ENCODE measurements at places on chromosomes 12 and 14.

- ATAC-seq = no peak
These were observed 3.1 kb upstream of the WDR89 start for GRCh38 chr14:63644741-63645140.

DNA sequence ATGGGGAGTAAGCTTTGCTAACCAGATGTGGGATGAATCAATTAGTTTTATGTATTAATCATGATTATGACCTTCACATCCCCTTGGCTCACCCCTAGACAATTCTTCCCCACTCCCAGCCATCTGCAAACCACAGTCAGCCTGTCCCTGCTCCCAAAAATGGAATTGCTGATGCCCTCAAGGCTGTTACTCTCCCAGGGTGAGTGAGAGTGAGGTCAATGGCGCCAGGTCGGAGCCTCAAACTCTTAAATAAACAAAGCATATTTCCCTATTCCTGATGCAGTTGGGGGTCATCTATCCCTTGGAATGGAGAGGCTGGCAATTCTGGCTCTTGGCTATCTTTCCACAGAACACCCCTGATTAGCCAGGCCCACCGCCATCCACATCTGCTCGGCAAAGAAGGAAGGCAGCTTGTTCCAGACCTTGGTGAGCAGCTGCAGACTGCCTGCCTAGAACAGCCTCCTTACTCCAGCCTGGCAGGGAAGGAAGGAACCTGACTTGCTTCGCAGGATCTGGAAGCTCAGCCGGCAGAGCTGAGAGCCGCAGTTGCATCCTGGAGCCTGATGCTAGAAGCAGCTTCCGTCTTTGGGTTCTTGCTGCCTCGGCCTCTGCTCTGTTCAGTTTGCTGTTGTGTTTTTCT is 57.0 kb downstream of the SMUG1 start:
- no peak for ATAC-seq

DNA sequence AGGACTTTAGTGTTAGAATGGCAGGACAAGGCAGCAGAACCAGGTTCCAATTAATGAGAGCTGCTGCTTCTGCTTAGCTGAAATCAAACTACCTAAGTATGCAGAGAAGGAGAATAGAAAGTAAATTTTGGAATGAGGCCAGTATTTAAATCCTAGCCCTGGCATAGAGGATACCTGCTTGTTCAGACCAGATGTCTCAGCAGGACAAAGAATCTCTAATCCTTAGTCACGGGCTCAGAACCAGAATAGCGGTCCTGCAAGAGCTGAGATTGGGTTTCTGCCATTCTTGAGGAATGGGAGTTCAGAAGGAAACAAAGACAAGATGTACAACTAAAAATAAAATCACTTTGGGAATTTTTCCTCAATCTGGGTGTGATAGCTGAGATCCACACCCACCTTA is 550.8 kb upstream of the TMEM132C start:
- no peak for ATAC-seq

GRCh38 chr14:24606297-24606696 is 3.2 kb downstream of the GZMH start:
- ATAC-seq = no peak

DNA sequence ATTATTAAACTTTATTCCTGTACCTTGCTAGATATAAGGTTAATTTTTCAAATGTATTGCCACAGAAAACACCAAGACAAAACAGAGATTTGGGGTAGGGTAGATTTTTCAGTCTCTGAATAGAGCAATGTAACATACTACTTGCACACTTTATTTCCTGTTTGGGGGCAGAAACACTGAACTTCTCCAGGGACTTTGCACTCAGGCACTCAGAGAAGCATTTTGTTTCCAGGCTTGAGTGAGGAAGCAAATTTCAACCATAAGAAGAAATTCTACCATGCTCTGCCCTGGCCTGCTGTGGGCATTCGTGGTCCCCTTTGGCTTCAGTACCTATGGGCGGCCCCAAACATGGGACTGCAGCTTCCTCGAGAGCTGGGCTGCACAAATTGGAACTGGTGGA is 399.1 kb downstream of the DAD1 start:
- ATAC-seq = no peak

DNA sequence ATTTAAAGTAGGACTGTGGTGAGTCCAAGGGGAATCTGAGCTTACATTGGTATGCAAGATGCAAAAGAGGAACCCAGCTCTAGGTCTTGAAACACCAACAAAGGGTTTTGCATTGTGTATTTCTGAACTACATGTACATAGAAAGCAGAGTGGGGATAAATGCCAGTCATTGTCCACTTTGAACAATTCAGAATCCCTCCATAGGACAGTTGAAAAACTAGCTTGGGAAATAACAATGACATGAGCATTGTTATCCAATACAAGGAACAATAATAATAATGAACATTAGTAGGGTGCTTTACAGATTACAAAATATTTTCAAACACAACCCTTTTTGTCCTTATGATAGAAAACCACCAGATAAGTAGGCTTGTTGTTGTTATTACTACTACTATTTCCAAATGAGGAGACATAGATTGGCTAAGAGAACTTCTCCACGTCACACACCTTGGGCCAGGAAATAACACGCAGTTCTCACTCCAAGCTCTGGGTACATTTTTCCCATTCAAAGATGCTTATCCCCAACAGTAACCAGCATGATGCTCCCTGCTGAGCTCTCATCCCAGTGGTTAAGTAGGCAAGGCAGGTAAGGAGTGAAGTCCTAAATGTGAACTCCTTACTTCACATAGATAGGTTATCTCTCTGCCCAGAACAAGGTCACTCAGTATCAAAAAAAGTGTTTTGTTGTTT is 51.7 kb upstream of the RASSF8 start:
- no peak for ATAC-seq

DNA sequence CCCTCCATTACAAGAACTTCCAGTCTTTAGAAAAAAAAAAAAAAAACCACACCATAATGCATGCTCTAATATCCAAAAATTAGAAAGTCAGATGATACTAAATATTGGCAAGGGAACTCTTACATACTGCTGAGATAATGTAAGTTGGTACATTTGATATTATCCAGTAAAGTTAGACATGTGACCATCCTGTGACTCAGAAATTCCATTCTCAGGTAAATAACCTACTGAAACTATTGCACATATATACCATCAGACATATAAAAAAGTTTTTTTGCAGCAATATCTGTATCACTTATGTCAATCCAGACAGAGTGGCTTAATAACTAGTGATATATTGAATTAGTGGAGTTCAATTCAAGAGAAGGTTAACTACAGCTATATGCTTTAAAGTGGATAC is 63.5 kb downstream of the KITLG start:
- no peak for ATAC-seq

- ATAC-seq = no peak
These were observed 716 bp downstream of the TMEM179 start for GRCh38 chr14:104603711-104604401.

GRCh38 chr12:93191423-93191822 is 186.3 kb upstream of the NUDT4 start:
- ATAC-seq = no peak

- ATAC-seq = peak; percentile 63
These were observed 1076.7 kb downstream of the TMTC2 start for GRCh38 chr12:83763425-83763824.

- peak; percentile 45 for ATAC-seq
These were observed 29.1 kb upstream of the ADAM20 start for GRCh38 chr14:70563869-70564268.

- no peak for ATAC-seq
These were observed 22.8 kb downstream of the MMP17 start for GRCh38 chr12:131850856-131851559.

- ATAC-seq = no peak
These were observed 1.8 kb downstream of the PRORP start for GRCh38 chr14:35124127-35124526.

- ATAC-seq = no peak
These were observed 3.9 kb downstream of the MPHOSPH9 start for GRCh38 chr12:123229051-123229450.

GRCh38 chr14:44383636-44384035 is 123.4 kb downstream of the FSCB start:
- ATAC-seq = no peak

- ATAC-seq = no peak
These were observed 25.1 kb upstream of the ATP2B1 start for GRCh38 chr12:89733579-89734201.

GRCh38 chr12:77189458-77189857 is 124.1 kb upstream of the E2F7 start:
- ATAC-seq = no peak

- no peak for ATAC-seq
These were observed 12.4 kb downstream of the TTLL5 start for GRCh38 chr14:75673345-75674035.

GRCh38 chr12:64900540-64900939 is 76.1 kb downstream of the TBC1D30 start:
- ATAC-seq = no peak

DNA sequence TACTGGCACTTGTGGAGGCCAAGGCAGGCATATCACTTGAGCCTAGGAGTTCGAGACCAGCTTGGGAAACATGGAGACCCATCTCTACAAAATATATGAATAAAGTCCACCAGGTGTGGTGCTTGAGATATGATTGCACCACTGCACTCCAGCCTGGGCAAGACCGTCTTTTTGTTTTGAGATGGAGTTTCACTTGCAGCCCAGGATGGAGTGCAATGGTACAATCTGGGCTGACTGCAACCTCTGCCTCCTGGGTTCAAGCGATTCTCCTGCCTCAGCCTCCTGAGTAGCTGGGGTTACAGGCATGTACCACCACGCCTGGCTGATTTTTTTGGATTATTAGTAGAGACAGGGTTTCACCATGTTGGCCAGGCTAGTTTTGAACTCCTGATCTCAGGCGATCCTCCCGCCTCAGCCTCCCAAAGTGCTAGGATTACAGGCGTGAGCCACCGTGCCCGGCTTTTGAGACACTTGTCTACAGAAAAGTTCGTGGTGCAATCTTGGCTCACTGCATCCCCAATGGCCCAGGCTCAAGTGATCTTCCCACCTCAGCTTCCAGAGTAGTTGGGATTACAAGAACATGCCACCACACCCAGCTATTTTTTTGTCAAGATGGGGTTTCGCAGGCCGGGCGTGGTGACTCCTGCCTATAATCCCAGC is 16.3 kb upstream of the ATP5F1B start:
- ATAC-seq = no peak

GRCh38 chr12:70227911-70228310 is 15.3 kb upstream of the CNOT2 start:
- no peak for ATAC-seq

- no peak for ATAC-seq
These were observed 49.8 kb downstream of the TRAF3 start for GRCh38 chr14:102826751-102827675.

DNA sequence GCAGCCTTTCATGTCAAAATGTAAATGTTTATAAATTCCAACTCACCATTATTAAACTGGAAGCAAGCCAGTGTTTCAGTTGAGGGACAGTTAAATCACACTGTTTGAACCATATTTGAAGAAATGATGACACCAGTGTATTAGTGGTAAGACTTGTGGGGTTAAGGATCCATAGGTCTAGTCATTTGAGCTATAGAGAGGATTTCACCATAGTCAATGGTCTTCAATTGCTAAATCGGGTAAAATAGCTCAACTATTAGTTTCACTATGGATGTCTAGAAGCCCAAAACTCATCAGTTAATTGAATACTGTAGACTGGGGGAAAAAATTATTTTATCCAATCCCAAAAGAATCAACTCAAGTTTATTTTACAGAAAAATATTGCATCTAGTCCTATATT is 659.1 kb downstream of the NRXN3 start:
- no peak for ATAC-seq

GRCh38 chr12:104377514-104377812 is 73.9 kb downstream of the EID3 start:
- ATAC-seq = no peak

GRCh38 chr12:44968965-44969364 is 81.9 kb downstream of the DBX2 start:
- ATAC-seq = no peak

DNA sequence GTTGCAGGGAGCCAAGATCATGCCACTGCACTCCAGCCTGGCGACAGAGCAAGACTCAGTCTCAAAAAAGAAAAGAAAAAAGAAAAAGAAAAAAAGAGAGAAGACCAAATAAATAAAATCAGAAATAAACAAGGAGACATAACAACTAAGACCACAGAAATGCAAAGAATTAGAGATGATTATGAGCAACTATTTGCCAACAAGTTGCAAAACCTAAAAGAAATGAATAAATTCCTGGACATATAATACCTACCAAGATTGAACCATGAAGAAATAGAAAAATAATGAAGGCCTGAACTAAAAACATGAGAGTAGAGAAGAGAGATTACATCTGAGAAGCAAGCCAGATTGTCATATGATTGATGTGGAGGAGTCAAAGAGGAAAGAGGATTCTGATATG is 17.6 kb upstream of the EPS8 start:
- no peak for ATAC-seq

GRCh38 chr12:56029666-56030293 is 8.9 kb downstream of the IKZF4 start:
- ATAC-seq = peak; percentile 53

GRCh38 chr12:58310809-58311622 is 369.6 kb downstream of the ATP23 start:
- peak; percentile 90 for ATAC-seq

GRCh38 chr12:46872135-46872534 is 46.3 kb upstream of the SLC38A4 start:
- ATAC-seq = no peak

DNA sequence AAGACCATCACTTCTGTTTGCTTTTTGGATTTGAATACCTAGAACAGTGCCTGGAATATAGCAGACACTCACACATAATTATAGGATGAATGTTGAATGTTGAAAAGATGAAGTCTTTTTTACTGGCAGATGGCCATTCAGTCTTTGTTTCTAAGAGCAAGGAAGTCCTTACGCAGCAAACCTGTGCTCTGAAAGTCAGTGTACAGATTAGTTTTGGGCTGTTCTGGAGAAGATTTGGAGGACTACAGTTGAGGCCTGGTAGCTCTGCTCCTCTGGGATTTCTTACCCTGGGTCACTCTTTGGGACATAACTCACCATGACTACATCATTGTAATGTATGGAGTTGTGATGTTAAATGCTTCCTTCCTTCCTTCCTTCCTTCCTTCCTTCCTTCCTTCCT is 3.3 kb downstream of the OR4E2 start:
- ATAC-seq = no peak

- peak; percentile 15 for ATAC-seq
These were observed 62.8 kb downstream of the PPP2R5C start for GRCh38 chr14:101824339-101824727.

GRCh38 chr12:109900752-109901580 is 892 bp downstream of the TCHP start:
- no peak for ATAC-seq

GRCh38 chr12:51082561-51083125 is 753 bp downstream of the CSRNP2 start:
- no peak for ATAC-seq

DNA sequence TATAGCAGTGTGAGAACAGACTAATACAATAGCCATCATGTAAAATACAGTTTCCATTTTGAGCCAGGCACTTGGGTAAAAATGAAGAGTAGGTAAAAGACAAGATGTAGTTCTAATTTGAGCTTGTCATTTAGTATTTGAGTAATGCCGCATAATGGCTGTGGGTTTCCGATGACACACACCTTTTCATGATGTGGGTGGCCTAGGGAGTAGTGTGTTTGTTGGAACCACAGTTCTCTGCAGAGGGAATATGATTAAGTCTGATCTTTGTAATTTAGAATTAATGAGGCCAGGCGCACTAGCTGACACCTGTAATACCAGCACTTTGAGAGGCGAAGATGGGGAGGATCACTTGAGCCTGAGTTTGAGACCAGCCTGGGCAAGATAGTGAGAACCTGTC is 61.8 kb downstream of the RCOR1 start:
- peak; percentile 61 for ATAC-seq
